ENCODE measurements at places on chromosomes 3 and 15.

GRCh38 chr3:177440456-177441104 is 243.3 kb upstream of the TBL1XR1 start:
- DNase-seq: no peak

GRCh38 chr3:66023738-66024385 is 14.9 kb downstream of the MAGI1 start:
- DNase-seq: no peak

GRCh38 chr3:23157331-23157730 is 45.8 kb upstream of the UBE2E2 start:
- no peak for DNase-seq

- no peak for DNase-seq
These were observed 2.7 kb upstream of the DMXL2 start for GRCh38 chr15:51625236-51625635.

GRCh38 chr3:29384640-29385039 is 103.8 kb downstream of the RBMS3 start:
- no peak for DNase-seq

DNA sequence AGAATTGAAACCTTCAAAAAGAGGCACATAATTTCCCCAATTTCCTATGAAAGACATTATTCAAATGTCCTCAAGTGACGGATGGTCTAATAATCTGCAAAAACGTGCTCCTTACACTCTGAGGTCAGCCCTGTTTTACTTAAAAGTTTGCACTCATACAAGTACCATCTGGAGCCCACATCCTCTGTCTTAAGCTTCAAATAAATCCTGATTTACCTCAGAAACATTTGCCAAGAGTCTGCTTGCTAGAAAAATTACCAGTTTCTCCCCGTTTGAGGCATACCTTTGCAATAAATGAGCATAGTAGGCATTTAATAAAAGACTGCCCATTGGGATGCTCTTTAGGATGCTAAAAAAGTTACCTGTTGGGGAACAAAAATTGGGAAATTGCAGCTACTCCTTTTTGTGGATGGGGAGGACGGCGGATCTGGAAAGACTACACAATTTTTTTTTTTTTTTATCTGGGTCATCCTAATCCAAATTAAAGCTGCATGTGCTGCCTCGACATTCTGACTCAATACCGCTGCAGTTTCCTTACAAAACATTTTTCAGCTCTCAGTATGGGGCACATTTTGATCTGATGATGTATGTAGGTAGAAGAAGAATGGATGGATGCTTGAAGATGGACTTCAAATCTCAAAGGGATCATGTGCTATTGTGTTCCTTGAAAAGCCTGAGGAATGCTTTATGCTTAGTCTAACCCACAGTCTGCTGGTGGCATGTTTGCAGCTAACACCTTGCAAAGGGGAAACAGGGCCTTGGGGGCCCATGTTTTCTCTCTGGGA is 233.7 kb upstream of the ADAMTS9 start:
- DNase-seq: no peak

Data from stimulated activated CD4-positive, alpha-beta T cell treated with anti-CD3 and anti-CD28 coated beads, Interleukin-4, amount 100 ng/mL, for 1 hour (primary cell).